ENCODE measurements at places on chromosomes 13 and 19.

DNA sequence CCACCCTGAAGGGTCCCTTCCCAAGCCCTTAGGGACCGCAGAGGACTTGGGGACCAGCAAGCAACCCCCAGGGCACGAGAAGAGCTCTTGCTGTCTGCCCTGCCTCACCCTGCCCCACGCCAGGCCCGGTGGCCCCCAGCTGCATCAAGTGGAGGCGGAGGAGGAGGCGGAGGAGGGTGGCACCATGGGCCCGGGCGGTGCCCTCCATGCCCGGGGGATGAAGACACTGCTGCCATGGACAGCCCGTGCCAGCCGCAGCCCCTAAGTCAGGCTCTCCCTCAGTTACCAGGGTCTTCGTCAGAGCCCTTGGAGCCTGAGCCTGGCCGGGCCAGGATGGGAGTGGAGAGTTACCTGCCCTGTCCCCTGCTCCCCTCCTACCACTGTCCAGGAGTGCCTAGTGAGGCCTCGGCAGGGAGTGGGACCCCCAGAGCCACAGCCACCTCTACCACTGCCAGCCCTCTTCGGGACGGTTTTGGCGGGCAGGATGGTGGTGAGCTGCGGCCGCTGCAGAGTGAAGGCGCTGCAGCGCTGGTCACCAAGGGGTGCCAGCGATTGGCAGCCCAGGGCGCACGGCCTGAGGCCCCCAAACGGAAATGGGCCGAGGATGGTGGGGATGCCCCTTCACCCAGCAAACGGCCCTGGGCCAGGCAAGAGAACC, 1.5 kb downstream of the EGLN2 start:
- no peak for DNase-seq

DNA sequence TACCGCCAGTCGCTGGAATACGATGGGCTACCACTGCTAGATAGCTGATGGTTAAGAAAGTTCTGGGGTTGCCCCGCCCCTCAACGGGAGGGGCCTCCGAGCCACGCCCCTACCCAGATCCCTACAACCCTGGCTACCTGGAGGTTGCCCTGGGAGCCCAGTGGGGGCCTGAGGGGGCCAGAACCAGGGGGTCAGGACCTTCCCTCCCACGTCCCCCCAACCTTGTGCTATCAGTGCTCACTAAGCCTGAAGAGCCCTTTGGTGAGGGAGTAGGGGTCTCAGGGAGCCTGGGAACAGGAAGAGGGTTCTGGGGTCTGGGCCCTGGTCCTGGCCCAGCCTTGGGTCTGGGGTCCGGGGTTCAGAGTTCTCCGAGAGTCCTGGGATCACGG, 8.9 kb downstream of the OCEL1 start:
- DNase-seq, result no peak

DNA sequence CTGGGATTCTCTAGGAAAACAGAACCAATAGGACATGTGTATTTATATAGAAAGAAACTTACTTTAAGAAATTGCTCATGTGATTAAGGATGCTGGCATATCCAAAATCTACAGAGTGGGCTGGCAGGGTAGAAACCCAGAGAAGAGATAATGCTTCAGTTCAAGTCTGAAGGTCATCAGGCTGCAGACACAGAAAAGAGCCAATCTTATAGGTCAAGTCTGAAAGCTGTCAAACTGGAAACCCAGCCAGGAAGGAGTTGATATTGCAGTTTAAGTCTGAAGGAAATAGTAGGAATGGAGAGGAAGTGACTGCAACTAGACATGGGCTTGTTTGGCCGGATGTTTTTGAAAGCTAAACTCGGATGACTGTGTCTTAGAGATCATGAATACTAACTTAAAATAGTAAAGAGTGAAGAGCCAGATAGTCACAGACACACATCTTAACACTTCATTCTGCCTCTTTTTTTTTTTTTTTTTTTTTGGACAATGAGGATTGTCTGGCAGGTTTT, 125.3 kb upstream of the GPC6 start:
- DNase-seq, result no peak

GRCh38 chr19:3969435-3970312, 1.2 kb downstream of the DAPK3 start:
- no peak for DNase-seq

DNA sequence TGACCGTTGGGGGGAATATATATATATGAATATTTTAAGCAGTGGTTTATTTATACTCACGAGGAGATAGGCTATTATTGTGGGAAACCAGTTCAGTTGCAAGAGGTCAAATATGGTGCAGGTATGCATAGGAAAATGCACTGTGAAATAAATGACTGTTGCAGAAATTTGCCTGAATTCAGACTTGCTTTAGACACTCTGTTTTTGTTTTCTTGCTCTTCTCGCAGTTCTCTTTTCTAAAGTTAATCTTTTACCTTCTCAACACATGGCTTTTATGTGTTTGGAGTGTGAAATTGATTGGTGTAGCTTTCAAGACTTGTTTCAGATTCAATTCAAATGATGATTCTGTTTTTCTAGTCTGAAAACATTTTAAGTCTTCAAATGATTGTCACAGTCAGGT, 109.7 kb downstream of the LRCH1 start:
- no peak for DNase-seq

DNA sequence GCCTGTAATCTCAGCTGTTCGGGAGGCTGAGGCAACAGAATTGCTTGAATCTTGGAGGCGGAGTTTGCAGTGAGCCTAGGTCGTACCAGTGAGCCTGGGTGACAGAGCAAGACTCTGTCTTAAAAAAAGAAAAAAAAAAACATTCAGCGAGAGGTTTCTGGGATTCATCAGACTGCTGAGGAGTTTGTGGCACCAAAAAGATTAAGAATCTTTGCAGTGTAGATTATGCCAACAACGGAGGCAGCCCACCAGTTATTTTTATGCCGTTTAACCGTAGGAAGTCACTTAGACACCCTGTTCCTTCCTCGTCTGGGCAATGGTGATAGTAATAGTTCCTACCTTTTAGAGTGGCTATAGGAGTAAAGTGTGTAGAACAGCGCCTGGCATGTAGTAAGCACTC, 2.5 kb downstream of the COX6B1 start:
- no peak for DNase-seq

DNA sequence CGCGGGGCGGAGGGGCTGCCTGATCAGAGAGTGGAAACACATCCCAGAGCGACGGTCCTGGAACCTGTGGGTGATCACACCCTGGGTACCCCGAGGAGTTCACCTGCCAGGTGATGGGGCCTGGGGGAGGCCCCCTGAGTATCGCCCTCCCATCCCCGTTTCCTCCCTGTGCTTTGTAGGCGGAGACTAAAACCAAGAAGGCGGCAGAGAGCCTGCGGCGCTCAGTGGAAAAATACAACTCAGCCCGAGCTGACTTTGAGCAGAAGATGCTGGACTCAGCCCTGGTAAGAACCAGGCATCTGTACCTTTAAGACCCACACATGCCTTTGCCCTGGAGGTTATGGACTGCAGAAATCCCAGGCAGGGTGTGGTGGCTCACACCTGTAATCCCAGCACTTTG, 19.3 kb downstream of the FCHO1 start:
- DNase-seq, result no peak

DNA sequence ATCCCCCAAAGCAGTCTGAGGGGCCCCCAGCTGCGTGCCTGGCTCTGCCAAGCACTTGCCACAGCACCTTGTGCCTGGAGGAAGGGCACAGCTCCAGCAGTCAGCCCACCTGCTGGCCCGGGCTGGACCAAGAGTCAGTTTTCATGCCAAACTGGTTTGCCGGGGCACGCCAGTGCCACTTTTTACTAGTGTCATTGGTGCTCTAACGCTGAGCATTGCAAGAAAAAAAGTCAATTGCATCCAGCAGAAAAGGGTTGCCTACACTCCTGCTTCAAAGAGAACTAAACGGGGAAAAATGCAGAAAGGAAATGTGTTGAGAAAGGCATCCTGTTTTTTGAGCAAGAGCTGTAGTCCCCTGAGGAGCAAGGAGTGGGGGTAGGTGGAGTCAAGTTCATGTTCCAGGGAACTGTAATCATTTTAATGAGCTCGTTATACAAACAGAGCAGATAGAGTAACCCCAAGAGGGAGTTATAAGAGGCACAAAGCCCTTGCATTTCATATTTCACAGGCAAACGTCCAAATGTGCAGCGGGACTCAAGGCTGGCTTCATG, 68.4 kb downstream of the F2RL3 start:
- DNase-seq, result no peak

- DNase-seq, result no peak
Measured at GRCh38 chr19:41302624-41303351, 7.2 kb upstream of the CCDC97 start.

DNA sequence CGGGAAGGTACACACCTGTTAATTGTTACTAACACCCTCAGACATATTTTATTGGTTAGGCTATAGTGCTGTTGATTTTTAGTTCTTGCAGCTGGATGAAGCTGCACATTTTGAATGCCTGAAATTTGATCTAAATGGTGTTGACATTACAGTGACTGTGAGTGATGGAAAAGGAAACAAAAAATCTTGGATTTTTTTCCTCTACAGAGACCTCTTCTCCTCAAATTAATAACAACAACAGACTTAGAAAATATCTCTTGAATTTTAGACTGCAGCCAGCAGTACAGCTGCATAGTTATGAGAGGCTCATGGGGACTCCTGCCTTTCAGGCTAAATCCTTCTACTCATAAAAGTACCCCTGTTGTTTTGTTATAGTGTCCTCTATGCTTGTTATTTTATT, 500.5 kb upstream of the SPRY2 start:
- DNase-seq, result no peak

DNA sequence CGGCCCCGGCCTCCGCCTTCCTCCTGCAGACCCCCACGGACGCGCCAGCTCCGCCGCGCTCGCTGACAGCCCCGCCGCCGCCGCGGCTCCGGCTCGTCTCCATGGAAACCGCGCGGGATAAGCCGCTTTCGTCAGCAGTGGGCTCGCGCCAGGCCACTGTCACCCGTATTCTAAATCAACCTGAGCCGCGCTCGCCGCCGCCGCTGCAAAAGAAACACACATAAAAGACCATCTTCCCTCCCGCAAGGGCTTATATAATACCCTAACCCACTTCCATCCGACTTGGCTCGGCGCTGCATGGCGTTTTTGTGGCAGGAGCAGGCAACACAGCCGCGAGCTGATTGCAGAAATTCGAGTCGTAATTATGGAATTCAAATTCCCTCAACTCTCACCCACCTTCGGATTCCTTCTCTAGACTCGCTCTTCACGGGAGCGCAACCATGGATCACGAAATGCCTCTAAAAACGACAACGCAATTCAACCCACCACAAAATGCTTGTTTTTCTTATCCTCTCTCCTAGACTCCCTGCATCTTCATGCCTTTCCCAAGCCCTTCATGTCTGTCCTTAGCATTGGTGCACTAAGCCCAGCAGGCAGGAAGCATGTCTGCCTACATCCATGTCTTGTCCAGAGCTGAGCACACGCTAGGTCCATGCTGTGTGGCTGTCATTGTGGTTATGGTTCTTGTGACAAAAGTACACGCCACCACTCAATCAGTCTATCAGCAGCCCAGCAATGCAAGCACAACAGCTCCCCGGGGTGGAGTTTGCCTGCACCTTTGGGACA, at the start of gene AMER2:
Gene AMER2, minus strand, starts transcription at position 772 of the 786 bp plus-strand sequence. Its CDS starts 669 bp downstream, at position 103.
- DNase-seq, result no peak

- DNase-seq, result no peak
Measured at GRCh38 chr19:45876411-45877197, 9.3 kb downstream of the IRF2BP1 start.

DNA sequence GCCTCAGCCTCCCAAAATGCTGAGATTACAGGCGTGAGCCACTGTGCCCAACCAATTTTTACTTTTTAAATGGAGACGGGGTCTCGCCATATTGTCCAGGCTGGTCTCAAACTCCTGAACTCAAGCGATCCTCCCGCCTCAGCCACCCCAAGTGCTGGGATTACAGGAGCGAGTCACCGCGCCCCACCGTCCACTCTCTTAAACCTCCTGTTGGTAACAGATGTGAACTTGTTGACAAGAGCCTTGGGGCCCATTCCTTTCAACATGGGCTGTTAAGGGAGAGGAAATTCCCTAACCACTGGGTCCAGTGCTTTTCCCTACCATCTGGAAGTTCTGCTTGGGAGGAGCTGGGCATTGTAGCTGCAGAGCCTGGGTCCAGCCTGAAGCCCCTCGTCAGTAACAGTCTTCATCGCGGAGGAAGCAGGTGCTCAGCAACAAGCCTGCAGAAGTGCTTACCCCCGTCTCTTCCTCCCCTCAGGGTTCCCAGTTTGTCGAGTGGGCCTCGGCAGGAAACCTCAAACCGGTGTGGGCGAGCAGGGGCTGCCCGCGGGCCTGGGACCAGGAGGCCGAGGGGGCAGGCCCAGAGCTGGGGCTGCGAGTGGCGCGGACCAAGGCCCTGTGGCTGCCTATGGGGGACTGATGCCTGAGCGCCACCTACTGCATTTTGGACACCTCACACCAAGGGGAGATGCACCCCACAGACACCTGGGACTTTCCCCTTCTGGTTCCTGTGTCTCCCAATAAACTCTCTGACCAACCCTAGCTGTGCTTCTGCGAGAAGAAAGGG, 4.0 kb upstream of the FLT3LG start:
- DNase-seq, result no peak

DNA sequence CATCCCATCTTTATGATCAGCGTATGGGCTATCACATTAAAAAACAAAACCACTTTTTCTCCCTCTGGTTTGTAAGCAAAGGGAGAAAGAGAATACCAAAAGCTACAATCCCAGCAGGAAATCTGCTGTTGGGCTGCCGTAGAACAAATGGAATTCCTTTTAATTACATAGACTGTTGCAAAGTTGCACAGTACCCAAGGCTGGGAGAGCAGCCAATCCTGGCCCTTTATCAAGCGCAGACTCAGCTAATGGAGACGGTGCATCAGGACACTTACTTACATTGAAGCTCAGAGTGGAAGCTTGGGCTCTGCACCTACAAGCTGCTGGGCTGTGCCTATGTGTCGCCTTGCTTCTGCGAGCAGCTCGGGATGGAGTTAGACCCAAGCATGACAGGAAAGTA, 15.2 kb downstream of the CCNA1 start:
- DNase-seq, result no peak

GRCh38 chr13:74646091-74646490, 511.9 kb upstream of the KLF12 start:
- DNase-seq, result no peak

GRCh38 chr13:94707400-94708021, 4.8 kb downstream of the SOX21 start:
- DNase-seq, result no peak

GRCh38 chr13:33195693-33196464, 89.7 kb downstream of the STARD13 start:
- no peak for DNase-seq

DNA sequence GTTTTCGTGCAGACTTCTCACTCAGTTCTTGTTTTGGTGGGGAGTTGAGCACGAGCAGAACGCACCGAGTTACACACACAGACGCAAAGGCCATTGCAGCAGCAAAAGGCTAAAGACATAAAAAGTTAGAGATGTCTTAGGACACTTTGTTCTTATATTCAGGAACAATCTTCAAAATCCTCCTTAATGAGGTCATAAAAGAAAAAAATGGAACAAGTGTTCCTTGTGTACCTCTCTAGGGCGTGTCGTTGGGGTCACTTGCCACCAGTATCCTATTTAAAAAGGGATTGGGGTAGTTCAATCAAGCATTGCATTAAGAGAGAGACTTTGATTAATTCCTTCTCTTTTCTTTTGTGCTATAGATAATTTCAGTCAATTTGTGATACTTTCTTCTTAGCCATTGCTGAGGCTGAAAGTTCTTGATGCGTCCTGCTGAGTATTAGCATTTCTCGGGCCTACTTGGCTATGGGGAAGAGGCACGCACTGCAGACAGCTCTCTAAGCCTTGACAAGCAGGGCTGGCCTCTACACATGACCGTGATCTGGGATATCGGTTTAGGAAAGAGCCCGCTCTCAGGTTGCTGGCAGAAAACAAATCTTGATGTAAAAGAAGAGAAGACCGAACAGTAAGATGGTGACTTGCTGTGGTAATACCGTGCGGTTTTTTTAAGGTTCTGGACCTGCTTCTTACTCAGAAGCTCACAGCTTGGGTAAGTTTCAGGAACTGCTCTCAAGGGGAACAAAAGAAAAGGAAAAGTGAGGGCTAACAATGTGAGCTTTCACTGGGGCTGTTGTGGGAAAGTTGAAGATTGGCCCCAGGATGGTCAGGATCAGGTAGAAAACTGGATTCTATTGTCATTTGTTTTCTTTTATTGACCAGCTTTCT, 223.6 kb downstream of the TM9SF2 start:
- DNase-seq, result no peak
